IMR-90 (cell line): ENCODE measurements at places on chromosomes 3 and 15. TPM values are rescaled to one million over a fixed set of nuclear protein-coding genes. Genes with fewer than 3 reads are reported as not detected.

GRCh38 chr3:136885357-136886213 is 23.6 kb downstream of the NCK1 start:
- DNase-seq, result no peak

DNA sequence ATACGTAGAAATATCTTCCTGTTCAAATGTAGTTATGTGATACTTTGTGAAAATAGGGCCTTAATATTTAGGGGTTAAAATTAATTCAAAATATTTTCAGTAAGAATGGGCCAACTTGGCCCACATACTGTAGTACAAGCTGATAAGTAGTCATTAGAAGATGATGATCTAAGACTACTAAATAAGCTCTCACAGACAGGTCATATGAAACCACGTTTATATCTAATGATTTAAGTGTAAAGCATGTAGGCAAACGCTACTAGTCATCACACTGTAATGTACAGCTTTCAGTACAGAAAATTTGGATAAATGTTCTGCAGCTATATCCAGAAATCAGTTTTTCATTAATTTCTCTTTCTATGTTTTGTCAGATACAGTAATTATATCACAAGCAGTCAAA is 228.6 kb downstream of the UBE2E2 start:
- peak; percentile 72 for DNase-seq

GRCh38 chr15:88275804-88276203 is 19.3 kb upstream of the NTRK3 start:
- no peak for DNase-seq

DNA sequence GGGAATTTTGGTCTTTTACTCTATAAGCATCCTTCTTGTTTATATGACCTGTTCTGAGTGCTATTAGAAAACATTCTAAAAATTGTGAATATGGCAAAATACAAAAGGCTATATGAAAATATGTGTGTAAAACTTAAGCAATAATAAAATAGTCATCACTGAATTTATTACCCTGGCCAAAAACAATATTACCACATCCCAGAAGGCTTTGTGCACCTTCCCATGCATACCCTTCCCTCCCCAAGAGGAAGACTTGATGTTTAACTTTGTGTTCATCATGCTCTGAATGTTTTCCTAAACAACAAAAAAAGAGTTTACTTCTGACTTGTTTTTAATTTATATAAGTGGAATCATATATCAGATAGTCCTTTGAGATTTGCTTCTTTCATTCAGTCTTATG is 155.1 kb upstream of the TNIK start:
- no peak for DNase-seq

The PLA2G4D gene
- not detected in 2 replicates for total RNA-seq
